ENCODE measurements at places on chromosomes 3 and 15. TPM values are rescaled to one million over a fixed set of nuclear protein-coding genes. Genes with fewer than 3 reads are reported as not detected.

CYP8B1 gene
- polyA plus RNA-seq: not detected

P2RY14 gene
- polyA plus RNA-seq: 9.2 TPM

AMOTL2 gene
- 23.2 TPM for polyA plus RNA-seq

CAMP gene
- polyA plus RNA-seq: 0.19 TPM

IL1RAP gene
- polyA plus RNA-seq: 5.9 TPM

ROPN1 gene
- not detected for polyA plus RNA-seq

ITIH1 gene
- not detected for polyA plus RNA-seq

CTXN2 gene
- polyA plus RNA-seq: not detected

CCDC54 gene
- polyA plus RNA-seq: not detected

LCTL gene
- not detected for polyA plus RNA-seq

MESP2 gene
- polyA plus RNA-seq: 0.75 TPM

COMMD4 gene
- polyA plus RNA-seq: 66.1 TPM

TUBGCP4 gene
- 4.8 TPM for polyA plus RNA-seq

PEX5L gene
- not detected for polyA plus RNA-seq

ZCWPW2 gene
- polyA plus RNA-seq: 0.28 TPM

GABRB3 gene
- polyA plus RNA-seq: 0.45 TPM

HYAL1 gene
- polyA plus RNA-seq: 4.2 TPM

LRRC3B gene
- polyA plus RNA-seq: 0.02 TPM
